ENCODE measurements at places on chromosomes 2 and 18. TPM values are rescaled to one million over a fixed set of nuclear protein-coding genes. Genes with fewer than 3 reads are reported as not detected.

DNA sequence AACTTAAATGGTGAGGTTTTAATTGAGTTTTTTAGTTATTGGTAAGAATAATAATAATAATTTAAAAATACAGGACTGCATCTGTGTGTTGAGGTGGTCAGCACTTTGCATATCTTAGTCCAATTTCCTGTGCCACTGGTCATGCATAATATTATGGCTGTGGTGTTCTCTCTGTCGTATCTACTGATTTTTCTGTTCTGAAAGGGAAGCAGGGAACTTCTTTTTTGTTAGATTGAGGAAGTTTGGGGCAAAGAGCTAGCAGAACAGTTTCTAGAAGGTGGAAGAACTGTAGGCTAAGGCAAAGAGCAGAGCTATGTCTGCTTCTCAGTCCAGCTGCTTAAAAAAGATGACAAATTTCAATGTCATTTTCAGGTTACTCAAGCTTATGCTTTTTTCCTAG lies 74.3 kb downstream of the XRCC5 start:
- DNase-seq = no peak

CPSF3 gene
- 56.0 TPM for total RNA-seq

DNA sequence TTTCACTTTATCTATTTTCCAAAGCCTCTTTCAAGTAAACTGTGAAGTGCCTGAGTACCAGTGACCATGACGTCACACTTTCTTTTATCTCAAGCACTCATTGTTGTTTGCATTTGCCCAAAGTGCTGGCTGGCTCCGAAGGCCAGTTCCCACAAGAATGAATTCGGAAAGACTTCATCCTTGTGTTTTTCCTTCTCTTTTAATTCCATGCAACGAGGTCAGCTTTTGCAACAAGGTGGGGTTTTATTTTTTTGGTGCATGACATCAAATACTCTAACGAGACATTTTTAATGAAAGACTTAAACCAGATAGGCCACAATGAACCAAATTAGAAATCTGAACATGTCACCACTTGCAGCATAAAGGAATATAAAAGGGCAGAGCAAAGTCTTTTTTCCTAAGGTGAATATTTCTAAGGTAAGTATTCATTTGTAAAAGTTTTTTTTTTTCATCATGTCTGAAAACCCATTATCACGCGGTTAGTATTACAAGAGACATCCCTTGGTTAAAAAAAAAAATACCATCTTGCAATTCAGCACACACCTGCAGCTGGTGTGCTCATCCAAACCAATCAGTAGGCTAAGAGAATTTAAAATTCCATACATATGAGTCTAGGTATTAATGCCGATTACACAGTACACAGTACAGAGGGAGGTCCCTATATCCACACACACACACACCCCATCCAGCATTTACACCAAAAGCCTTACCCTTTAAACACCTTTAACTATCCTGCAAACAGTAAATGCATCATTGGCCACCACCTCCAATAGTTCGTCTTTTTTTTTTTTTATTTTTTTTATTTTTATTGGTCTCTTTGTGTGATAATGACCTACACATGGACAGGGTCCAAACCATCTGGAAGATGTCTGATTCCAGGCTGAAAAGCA lies 2.3 kb downstream of the ARL4C start:
- DNase-seq = peak; percentile 17

GRCh38 chr2:219358170-219359075 lies 25.9 kb upstream of the RESP18 start:
- no peak for DNase-seq

DNA sequence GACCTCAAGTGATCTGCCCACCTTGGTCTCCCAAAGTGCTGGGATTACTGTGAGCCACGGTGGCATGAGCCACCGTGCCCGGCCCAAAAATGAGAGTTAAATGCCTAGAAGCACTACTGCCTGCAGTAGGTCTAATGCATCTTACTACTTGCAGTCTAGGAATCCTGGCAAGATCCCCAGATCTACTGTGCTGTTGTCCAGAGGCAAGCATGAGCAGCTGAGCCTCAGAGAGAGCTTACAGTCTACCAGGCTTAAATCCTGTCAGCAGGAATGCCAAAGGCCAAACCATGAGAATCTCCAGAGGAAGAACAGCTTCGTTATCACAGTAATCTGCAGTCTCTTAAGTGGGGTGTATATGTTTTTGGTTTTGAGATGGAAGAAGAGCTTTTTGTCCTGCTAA lies 54.4 kb downstream of the XRCC5 start:
- DNase-seq = no peak

- DNase-seq = peak; percentile 47
These were observed 28.7 kb downstream of the IGFBP5 start for GRCh38 chr2:216666461-216667233.

- DNase-seq = no peak
These were observed 307.2 kb downstream of the FBXO15 start for GRCh38 chr18:73840319-73840945.

- DNase-seq = no peak
These were observed 72.6 kb downstream of the PLEKHM3 start for GRCh38 chr2:207952564-207953345.

- no peak for DNase-seq
These were observed 29.8 kb downstream of the EPC2 start for GRCh38 chr2:148674063-148675020.

- peak; percentile 90 for DNase-seq
These were observed 909 bp downstream of the TMEM87B start for GRCh38 chr2:112055730-112056625.

GRCh38 chr2:174191342-174192074 lies 56.8 kb downstream of the OLA1 start:
- DNase-seq = no peak

DNA sequence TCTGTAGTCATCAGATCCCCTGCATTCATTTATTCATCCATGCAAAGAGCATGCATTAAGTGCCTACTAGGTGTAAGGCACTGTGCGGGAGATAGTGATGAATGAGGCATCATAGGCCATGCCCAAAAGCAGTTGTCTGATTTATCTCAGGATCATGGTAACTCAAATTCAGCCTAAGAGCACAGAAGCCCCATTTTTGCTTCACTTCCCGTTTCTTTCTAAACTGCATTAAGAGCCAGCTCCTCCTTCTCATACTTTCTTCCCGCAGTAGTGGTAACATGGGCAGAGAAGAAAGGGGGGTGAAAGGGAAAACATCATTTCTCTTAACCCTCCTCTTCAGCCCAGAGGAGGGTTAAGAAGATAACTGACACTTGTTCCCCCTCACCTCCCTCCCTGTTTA lies 2.9 kb downstream of the GPR45 start:
- no peak for DNase-seq

DNA sequence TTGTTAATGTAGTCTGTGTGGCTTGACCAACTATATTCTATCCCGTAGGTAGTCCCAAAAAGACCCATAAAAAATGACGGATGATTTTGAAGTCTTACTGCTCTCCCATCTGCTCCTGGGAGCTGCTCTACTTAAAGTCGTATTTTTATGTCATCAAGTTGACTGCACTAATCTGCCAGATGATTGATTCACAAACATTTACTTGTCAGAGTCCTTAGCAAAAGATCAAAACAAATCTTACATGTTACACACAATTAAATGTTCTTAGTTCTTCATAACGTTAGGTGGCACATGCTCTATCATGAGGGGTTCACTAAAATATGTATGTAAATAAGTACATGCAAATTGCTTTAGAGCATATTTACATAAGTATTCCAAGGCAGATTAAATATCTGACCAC lies 498.3 kb upstream of the LRRTM4 start:
- DNase-seq = no peak

DNA sequence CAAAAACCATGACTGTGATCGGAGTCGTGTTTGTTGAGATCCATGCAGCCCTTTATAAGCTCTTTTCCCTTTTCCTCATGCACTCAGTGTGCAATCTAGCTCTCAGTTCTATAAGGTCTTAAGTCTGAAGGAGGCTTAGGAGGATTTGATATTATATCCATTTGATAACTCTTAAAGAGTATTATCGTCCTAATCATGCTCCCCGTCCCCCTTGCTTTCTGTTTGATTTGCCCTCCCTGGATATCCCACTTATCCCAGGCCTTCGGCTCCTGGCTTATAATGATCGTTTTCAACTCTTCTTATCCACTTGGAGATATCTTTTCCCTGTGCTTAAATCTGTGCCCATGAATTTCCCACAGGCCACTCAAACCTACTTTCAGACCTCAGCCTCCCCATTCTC lies 1917.7 kb upstream of the PIK3C3 start:
- no peak for DNase-seq

GRCh38 chr2:74444498-74445318 lies 3.0 kb upstream of the RTKN start:
- DNase-seq = no peak

ITGA4 gene
- 19.2 TPM for total RNA-seq

SGO2 gene
- 43.1 TPM for total RNA-seq

DNA sequence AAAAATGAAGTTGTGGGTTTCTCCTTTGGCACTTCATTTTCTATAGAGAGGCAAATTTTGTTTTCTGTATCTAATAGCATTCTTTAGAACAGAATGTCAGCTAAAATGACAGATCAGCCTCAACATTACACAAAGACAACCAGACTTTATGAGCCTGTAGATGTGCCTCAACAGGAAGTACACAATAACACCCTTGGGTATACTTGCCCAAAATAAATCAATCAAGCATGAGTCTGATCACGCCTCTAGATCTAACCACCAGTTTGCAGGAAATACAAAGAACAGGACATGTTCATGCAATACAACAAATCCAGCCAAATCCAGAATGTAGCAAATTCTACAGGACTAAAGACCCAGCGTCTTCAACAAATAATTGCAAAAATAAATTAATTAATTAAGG lies 11.2 kb upstream of the DAPL1 start:
- DNase-seq = no peak

DNA sequence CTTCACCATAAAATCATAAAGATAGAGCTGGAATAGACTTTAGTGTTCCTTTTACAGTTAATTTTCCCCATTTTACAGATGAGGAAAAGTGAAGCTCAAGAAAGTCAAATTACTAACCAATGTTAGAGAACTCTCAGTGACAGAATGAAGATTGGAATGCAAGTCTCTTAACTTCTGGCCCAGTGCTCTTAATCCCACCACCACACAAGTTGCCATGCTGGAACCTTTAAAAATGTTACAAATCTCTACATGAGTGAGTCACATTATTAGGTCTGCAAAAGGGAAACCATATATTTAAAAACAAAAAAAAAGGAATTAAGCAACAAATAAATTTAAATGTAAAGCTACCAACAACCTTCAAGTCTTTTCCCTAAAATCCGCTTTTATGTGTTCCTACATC lies 3.5 kb downstream of the NCKAP1 start:
- peak; percentile 62 for DNase-seq

GRCh38 chr2:198807131-198807530 lies 650.6 kb downstream of the SATB2 start:
- DNase-seq = no peak
